ENCODE measurements at places on chromosomes 5 and 9. TPM values are rescaled to one million over a fixed set of nuclear protein-coding genes. Genes with fewer than 3 reads are reported as not detected.

DDX4 gene
- total RNA-seq: not detected

- H3K4me1 ChIP-seq: no peaks in the 10 kb centered on the region
- no peak overlapping the region for H3K4me3 ChIP-seq
- H3K36me3 ChIP-seq: no peaks in the 10 kb centered on the region
- DNase-seq: no peak
Measured at GRCh38 chr9:79000230-79001002, 571.3 kb upstream of the TLE4 start.

OR1J4 gene
- not detected for total RNA-seq

- H3K36me3 ChIP-seq: peaks cover 8% of the 10 kb centered on the region
- DNase-seq: no peak
- H3K27ac ChIP-seq: no peak overlapping the region
- H3K4me3 ChIP-seq: no peak overlapping the region
Measured at GRCh38 chr9:33249983-33250382, 10.0 kb downstream of the SPINK4 start.

DNA sequence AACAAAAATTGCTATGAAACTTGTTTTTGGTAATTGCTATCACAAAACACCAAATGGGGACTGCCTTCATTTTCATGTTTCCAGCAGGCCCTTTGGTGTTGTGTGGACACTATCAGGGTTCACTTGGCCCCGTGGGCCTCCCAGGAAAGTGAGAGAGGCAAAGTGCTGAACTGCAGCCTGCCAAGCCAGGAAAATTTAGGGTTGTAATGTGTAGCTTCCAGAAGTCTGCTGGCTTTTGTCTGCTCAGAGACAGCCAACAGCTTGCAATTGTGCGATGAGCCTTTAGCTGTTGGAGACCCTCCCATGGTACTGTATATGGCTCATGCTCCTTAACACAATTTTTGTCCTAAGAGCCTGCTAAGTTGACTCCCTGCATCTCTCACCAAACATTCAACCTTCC lies 105.7 kb upstream of the EQTN start:
- H3K27ac ChIP-seq: no peak overlapping the region

DNA sequence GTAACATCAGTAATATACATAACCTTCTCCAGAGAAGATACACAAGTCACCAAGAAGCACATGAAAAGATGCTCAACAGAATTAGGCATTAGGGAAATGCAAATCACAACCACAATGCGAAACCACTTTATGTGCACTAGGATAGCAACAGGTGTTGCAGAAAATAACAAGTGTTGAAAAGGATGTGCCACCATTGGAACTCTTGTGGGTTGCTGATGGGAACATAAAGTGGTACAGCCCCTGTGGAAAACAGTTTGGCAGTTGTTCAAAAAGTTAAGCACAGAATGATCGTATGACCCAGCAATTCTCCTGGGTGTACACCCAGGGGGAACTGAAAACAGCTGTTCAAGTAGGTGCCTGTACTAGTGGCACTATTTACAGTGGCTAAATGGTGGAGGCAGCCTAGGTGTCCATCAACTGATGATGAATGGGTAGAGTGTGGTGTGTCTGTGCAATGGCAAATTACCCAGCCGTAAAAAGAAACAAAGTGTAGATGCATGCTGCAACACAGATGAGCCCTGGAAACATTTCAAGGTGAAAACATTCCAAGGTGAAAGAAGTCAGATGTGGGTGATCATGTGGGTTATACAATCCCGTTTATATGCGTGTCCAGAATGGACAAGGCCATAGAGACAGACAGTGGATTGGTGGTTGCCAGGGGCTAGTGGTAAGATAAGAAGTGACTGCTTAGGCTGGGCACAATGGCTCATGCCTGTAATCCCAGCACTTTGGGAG lies 27.2 kb downstream of the CCDC69 start:
- H3K4me1 ChIP-seq: no peaks in the 10 kb centered on the region
- DNase-seq: no peak
- H3K4me3 ChIP-seq: no peak overlapping the region
- H3K27ac ChIP-seq: no peak overlapping the region

DNA sequence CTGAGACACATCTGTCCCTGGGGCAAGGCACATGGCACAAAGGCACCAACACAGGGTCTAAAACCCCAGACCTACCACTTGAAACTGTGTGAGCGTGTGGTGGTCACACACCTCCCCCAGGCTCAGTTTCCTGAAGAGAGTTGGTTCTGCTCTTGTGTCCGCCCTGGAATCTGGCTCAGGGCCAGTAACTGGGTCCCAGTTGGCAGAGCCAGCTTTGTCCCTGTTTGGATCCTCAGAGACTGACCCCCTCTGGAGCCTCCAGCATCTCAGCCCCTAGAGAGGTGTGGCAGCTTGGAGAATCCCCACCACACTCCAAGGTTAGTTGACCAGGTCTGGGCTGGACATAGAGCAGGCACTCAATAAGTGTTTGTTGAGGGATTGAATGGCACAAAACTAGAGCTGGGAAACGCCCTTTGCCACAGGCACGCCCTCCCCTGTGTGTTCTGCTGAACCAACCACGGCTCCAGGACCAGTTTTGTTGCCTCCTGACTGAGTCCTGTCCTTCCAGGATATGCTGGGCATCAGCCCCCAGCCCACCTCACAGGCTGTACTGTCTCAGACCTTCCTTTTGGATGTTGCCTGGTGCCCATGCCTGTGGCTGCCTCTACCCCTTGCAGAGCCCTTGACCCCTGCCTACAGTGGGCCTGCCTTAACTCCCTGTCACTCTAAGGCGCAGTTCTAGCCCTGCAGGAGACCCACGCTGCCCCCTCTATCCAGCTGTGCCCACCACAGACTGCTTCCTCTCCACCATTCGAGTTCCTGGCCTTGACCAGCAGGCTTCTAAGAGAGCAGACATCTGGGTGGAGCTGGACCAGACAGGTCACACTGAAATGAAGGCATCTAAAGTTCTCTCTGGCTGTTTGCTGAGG lies 3.8 kb upstream of the PDLIM4 start:
- no peaks in the 10 kb centered on the region for H3K27me3 ChIP-seq
- H3K4me3 ChIP-seq: no peak overlapping the region
- no peak overlapping the region for H3K27ac ChIP-seq
- no peak for DNase-seq
- H3K36me3 ChIP-seq: no peaks in the 10 kb centered on the region

GRCh38 chr9:112541685-112542084 lies 55.1 kb downstream of the KIAA1958 start:
- H3K27me3 ChIP-seq: no peaks in the 10 kb centered on the region
- H3K4me3 ChIP-seq: no peak overlapping the region
- H3K36me3 ChIP-seq: no peaks in the 10 kb centered on the region
- no peak overlapping the region for H3K27ac ChIP-seq

SHOC1 gene
- not detected for total RNA-seq

DNA sequence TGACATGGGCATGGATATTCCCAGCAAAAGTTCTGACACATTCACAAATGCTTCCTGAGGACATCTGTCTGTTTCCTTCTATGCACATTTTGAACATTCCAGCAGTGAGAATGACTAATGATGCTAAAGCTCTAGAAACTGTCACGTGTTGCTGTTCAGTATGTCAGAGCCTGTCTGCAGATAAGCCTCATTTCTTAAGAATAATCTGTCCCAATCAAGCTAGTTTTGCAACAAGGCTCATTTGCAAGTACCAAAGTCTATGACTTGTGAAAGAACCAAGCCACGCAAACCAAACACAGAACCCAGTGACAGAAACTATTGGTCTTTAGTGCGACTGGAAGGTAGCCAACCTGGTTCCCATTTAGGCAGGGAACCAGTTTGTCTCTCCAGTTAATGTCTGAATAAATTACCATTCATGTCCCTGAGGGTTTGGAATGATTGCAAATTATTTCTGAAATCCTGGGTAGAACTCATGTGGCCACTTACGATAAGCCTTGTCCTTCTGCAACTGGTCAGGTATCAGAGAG lies 178.5 kb downstream of the C9orf152 start:
- no peak overlapping the region for H3K4me3 ChIP-seq
- H3K27me3 ChIP-seq: no peaks in the 10 kb centered on the region
- H3K36me3 ChIP-seq: no peaks in the 10 kb centered on the region

DNA sequence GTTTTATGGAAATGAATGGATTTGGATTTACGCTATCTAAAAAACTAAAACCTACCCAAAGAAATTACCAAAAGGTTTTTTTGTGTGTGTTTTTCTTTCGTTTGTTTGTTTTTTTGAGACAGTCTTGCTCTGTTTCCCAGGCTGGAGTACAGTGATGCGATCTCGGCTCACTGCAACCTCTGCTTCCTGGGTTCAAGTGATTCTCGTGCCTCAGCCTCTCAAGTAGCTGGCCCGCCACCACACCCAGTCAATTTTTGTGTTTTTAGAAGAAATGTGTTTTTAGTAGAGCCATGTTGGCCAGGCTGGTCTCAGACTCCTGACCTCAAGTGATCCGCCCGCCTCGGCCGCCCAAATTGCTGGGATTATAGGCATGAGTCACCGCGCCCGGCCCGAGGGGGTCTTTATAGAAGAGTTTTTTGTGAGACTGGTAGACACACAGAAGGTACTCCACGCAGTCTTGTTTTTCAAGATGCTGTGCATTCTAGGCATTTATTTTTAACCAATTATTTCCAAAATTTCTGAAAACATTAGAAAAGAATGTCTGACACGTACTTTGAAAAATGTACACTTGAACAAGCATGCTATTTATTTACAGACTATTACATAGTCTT lies 75.7 kb downstream of the NR6A1 start:
- no peak for DNase-seq
- H3K27ac ChIP-seq: no peak overlapping the region
- no peaks in the 10 kb centered on the region for H3K27me3 ChIP-seq
- H3K36me3 ChIP-seq: no peaks in the 10 kb centered on the region

DNA sequence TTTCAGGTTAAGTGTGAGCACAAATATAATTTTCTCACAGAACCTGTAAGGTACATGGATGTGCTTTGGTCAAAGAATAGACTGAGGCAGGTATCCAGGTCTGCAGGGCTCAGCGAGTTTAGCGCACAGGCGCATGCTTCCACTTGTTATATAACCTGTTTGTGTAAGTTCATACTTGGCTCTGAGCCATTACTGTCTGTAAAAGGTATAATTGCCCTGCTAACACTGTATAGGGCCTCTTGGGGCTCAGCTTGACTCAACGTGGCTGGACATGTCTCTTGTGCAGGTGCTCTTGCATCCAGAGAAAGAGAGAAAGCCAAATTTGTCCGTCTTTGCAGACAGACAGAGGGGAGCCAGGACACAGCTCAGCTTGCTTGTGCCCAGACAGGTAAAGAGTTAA lies 759.6 kb downstream of the MTRR start:
- no peak for DNase-seq
- H3K27ac ChIP-seq: no peak overlapping the region
- no peaks in the 10 kb centered on the region for H3K27me3 ChIP-seq

DNA sequence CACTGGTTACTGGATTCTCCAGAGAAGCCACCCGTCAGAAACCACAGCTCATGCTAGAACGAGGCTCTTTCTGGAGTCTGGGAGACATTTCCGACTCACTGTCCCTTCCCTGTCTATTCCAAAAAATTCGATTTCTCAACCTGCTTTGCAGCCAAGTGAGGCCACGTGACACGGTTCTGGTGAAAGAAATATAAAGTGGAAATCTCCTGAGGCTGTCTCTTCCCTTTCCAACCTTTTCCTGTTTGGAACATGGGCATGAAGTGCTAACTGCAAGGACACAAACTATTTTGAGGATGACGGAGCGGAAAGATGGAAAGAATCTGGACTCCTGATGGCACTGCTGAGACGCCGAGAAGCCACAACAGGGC lies 6.1 kb upstream of the PTGS1 start:
- no peak overlapping the region for H3K27ac ChIP-seq
- no peaks in the 10 kb centered on the region for H3K27me3 ChIP-seq
- H3K4me1 ChIP-seq: no peaks in the 10 kb centered on the region
- DNase-seq: no peak

DNA sequence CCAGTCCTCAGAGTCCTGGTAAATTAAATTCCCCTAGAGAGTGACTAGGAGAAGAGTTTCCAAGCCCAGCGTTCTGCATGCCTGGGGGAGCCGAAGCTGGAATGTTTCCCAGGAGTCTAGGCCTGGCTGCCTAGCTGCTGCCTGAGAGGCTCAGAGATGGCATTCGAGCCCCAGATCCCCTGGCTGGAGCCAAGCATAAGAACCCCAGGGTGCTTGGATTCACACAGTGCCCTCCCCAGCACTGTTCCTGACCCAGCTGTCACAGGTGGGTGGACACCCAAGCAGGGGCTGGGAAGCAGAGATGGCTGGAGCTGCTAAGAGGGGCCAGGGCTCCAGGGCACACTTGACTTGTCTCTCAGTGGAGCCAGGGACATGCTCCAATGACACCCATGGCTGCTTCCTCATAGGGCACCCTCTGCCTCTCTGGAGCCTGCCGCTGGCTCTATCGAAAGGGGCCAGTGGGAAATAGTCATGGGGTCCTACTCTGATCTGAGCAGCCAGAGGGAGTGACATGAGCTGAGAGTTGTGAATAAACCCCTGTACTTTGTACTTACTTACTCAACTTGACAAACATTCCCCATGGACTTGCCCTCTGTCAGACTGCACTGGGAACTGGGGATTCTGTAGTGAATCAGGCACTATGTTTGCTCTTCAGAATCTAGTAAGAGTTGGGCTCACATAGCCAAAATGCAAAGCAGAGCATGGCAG lies 62.6 kb upstream of the XPA start:
- H3K4me3 ChIP-seq: no peak overlapping the region
- H3K27ac ChIP-seq: no peak overlapping the region
- no peaks in the 10 kb centered on the region for H3K36me3 ChIP-seq
- H3K27me3 ChIP-seq: no peaks in the 10 kb centered on the region

GRCh38 chr5:59123595-59124561 lies 541.0 kb downstream of the RAB3C start:
- H3K4me1 ChIP-seq: peaks cover 5% of the 10 kb centered on the region
- H3K27me3 ChIP-seq: no peaks in the 10 kb centered on the region

DNA sequence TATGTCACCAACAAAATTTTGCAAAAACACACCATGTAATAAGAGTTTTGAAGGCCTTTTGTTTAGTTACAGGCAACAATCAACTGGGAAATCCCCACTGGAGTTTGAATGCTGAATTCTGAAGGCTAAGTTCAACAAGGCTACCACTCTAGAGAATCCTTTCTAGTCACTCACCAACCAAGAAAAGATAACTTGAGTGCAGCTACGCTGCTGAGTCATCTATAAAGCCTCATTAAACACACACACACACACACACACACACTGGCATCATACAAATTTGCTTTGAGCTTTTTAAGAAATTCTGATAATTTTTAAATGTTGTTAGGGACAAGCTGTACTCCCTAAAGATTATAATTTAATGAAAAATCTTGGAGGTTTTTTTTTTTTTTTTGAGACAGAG lies 219.6 kb downstream of the DENND1A start:
- no peak overlapping the region for H3K4me3 ChIP-seq
- H3K4me1 ChIP-seq: no peaks in the 10 kb centered on the region
- no peak overlapping the region for H3K27ac ChIP-seq

GRCh38 chr9:120905315-120906164 lies 21.1 kb downstream of the TRAF1 start:
- no peak overlapping the region for H3K27ac ChIP-seq
- no peaks in the 10 kb centered on the region for H3K4me1 ChIP-seq
- H3K4me3 ChIP-seq: no peak overlapping the region
- no peaks in the 10 kb centered on the region for H3K27me3 ChIP-seq
- DNase-seq: no peak

DNA sequence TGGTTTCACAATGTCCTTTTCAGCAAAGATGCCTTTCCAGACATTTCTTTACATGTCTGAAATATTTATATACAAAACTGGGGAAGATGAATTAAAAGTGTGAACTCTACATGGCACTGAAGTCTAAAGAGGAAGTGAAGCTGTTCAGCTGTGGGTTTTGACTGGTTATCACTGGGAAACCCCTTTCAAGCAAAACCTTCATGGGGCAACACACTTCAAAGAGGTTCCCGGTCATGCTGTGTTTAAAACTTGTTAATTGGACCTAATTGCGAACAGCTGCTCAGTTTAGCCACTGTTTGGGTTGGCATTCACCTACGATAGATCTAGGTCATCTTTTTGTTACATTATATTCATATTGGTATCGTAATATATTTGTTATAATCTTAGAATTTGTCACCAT lies 20.0 kb upstream of the GDNF start:
- H3K4me3 ChIP-seq: no peak overlapping the region
- no peak for DNase-seq
- no peaks in the 10 kb centered on the region for H3K36me3 ChIP-seq
- H3K27ac ChIP-seq: no peak overlapping the region
